NCI-H446 treated with DMSO at 0.1 percent for 48 hours (cell line): ENCODE measurements at places on chromosomes 12 and 14.

GRCh38 chr12:101698800-101699347 lies 1.4 kb downstream of the CHPT1 start:
- no peak for DNase-seq

DNA sequence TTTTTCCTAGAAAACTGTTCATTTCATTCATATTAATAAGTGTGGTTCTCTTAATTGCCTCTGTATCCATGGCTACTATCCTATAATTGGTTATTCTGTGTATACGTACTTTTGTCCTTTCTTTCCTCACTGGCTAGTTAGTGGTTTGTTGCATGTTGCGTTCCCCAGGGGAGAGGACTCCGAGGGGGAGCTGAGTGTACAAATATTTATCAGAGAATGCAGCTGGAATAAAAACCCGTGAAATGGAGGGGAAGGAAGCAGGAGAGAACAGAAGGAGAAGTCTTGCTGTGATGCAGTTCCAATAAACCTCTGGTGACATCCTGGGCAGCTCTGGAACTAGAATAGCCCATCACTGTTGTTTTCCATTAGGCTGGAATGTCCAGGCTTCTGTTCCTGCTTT lies 117.1 kb upstream of the RGS6 start:
- DNase-seq: no peak

GRCh38 chr14:50620341-50620740 lies 47.8 kb downstream of the SAV1 start:
- DNase-seq: no peak

DNA sequence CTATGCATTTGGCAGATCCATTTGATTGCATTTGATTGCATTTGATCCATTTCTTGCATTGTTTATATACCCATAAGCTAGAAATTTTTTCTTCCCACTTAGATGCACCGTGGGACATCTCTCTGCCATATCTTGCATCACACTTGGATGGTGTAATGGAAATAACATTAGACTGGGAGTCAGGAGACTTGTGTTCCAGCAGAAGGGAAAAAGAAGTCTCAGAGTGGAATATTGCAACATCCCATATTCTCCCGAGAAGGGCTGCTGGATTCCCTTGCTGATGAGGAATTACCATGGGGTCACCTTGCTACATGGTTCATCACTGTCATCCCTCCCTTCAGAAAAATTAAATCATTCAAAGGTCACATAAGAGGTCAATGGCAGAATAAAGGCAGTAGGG lies 78.1 kb downstream of the KSR2 start:
- DNase-seq: no peak

GRCh38 chr14:99062772-99063418 lies 209.1 kb downstream of the BCL11B start:
- DNase-seq: no peak

DNA sequence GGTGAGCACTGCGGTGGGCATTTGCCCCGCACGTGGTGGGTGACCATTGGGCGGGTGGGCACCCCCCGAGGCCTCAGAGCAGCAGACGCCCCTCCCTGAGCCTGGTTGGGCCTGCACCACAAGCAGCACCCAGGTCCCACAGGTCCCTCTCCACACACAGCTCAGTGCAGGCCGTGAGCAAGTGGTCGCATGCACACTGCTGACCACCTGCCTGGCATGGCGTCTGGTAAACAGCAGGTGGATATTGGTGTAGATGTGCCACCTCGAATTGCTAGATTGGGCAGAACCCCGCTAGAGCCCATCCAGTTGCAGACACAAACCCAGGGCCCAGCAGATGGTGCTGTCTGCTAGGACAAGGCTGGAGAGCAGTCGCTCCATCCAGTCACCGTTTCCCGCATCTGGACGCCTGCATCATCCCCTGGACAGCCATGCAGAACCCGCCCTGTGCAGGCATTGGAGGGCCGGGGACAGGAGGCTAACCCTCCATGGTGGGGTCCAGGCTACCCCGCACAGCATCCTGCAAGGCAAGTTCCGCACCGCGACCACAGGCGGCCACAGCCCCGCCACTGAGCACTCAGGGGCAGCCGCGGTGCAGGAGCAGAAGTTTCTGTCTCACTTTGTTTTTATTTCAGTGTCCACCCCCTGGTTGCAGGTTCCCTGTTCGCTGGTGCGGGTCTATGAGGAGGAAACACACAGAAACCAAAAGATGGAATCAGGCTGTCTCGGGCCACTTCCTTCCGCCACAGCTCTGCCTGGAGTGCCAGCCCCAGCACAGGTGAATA lies 45.6 kb upstream of the RIMBP2 start:
- no peak for DNase-seq
